Ammon's horn (tissue), 1 donor: ENCODE measurements at places on chromosomes 5 and 9.

DNA sequence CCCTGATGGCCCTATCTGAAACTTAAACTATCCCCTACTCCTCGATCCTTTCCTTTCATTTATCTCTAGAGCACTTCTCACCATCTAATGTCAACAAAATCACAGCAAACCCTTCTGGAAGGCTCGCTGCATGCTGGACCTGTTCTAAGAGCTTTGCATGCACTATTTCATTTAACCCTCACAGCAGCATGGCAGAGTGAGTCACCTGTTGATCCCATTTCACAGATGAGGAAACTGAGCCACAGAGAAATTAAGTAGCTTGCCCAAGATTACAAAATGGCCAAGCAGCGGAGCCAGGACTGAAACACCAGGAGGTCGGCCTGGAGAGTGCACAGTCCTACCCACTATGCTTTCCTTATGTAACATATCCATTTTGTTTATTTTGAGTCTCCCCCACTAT lies 93.1 kb downstream of the ZNF622 start:
- no peak for DNase-seq

DNA sequence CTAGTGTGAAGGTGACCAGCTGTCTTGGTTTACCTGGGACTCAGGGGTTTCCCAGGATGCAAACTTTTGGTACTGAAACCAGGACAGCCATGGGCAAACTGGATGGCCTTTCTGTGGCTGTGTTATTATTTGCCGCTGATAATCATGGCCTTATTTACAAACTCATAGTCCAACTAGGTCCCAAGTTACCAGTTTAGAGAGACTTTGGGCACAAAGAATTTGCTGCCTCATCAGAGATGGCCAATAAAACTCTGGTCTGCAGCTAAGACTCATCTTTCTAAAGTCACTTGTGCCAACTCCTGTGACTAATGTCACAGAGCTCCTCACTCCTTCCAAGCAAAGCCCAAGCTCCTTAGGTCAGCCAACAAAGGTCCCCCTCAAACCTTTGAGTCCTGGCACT lies 47.5 kb upstream of the PLPP6 start:
- no peak for DNase-seq

GRCh38 chr9:82513242-82513751 lies 524.7 kb downstream of the SPATA31D1 start:
- no peak for DNase-seq

- peak; percentile 65 for DNase-seq
Measured at GRCh38 chr9:4489919-4490704, at the start of gene SLC1A1. SLC1A1 (plus strand) TSS chr9:4490468; CDS start chr9:4490680, 212 bp downstream.

DNA sequence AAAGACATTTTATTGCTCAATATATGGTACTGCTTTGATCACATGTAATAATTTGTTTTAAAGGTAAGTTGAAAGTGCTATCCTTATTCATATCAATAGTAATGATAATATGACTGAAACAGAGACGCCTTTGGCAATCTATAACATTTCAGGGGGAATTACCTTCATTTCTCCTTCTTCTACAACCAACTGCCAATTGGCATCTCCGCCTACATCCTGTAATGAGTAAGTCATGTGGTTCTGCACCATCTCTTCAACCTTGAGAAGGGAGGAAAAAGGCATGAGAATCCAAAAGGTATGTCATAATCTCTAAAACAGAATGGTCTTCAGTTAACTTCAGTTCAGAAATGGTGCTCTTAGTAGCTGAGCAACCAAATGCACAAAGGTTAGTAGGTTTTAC lies 52.4 kb downstream of the HMGCR start:
- DNase-seq, result no peak

GRCh38 chr5:167624053-167624452 lies 667.4 kb upstream of the WWC1 start:
- no peak for DNase-seq

- DNase-seq, result no peak
Measured at GRCh38 chr9:126591083-126591482, 22.6 kb upstream of the LMX1B start.

DNA sequence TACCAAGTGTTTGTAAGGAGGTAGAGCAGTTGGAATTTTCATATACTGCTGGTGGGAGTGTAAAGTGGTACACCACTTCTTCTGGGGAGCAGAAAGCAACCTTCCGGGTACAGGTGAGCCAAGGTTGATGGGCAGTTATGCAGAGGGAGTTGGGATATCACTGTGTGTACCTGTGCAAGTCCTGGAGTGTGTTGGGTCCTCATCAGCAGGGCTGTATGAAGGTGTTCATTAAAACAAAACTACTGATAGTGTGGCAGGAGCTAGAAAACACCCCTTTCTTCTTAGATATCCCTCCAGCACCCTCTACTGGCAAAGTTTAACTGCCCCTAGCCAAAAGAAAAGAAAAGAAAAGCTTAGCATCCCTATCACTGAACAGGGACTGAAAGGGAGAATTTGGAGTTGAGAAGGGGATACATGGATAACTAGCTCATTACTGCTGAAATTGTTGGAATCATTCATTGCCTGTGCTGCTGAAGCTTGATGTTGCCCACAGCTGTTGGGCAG lies 10.7 kb downstream of the MARCHF6 start:
- no peak for DNase-seq

GRCh38 chr5:90558344-90559192 lies at the start of gene ADGRV1:
ADGRV1 (plus strand) TSS chr5:90558797; CDS start chr5:90558896, 99 bp downstream.
- peak; percentile 79 for DNase-seq

- peak; percentile 62 for DNase-seq
Measured at GRCh38 chr9:113541019-113541900, 77.7 kb downstream of the RGS3 start.

DNA sequence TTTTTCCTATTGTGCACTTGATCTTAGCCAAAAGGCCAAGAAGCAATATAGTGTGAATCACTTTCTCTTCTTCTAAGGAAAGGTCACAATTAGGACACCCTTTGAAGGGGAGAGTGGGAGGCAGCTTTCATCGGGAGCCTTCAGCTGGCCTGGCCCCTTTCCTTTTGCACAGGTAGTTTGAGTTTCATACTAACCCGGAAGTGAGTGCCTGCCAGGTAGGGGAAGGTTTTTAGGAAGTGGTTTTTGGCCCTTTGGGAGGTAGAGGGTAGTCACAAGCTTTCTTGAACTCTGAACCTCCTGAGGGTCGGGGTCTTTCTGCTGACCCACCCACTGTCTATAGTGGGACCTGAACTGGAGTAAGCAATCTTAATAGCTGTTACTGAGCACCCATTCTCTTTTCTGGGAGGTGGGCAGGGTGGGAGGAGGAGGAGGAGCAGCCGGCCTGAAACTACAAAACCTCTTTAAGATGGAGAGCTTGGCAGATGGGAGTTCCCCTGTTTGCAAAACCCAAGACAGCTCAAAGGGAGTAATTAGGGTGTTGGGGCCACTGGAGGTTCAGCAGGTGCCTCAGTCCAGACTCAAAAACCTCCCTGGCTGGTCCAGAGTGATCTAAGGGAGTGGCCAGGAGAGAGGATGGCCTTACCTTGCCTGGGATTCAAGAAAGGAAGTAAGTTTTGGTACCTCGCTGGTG lies 6.0 kb downstream of the LARP1 start:
- no peak for DNase-seq

- DNase-seq, result no peak
Measured at GRCh38 chr9:4318741-4319140, 18.9 kb upstream of the GLIS3 start.

DNA sequence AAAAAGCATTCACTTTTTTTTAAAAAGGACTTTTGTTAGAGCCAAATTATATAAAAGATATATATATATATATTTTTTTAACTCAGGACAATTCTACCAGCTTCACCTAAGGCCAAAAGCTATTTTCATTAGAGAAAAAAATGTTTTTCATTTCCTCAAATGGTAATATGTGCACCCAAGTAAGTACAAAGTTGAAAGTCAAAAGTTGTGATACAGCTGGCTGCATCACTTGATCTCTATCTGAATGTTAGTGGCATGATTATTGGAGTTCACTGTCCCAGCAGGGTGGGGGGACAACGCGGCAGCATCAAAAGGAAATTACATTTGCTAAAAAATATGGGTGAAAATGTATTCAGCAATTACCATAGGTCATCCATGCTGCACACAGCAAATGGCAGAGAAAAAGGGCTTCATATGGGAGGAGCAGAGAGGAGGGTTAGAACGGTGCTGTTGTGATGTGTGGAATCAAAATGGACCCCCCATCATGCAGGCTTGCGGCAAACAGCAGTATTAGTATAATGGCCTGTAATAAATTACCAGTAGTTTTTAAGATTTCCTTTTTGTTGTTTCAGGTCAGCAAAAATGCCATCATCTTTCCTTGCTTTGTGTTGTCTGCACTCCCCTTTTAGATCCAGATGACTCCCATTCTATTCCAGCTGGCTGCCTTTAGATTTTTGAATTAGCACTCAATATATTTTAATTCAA lies 253.7 kb downstream of the MAT2B start:
- DNase-seq, result no peak

DNA sequence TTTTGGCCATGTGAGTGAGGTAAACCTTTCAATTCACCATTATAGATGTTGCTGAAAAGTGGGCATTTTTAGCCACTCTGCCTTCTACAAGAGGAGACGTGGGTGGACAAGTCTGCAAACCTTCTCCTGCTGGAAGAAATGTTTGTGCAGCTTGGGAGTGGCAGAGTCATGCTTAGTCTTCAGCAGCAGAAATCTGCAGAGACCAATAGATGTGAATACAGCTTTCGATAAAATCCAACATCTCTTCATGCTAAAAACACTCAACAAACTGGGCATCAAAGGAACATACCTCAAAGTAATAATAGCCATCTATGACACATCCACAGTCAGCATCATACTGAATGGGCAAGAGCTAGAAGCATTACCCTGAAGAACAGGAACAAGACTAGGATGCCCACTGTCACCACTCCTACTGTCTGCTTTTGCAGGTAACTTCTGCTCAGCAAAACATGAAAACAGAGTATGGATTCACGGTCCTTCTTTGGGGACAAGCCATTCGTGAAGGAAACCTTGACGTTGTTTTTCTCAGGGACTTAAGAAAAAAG lies 91.3 kb downstream of the RALGPS1 start:
- no peak for DNase-seq

- peak; percentile 30 for DNase-seq
Measured at GRCh38 chr5:53109056-53109442, 508 bp downstream of the MOCS2 start.

DNA sequence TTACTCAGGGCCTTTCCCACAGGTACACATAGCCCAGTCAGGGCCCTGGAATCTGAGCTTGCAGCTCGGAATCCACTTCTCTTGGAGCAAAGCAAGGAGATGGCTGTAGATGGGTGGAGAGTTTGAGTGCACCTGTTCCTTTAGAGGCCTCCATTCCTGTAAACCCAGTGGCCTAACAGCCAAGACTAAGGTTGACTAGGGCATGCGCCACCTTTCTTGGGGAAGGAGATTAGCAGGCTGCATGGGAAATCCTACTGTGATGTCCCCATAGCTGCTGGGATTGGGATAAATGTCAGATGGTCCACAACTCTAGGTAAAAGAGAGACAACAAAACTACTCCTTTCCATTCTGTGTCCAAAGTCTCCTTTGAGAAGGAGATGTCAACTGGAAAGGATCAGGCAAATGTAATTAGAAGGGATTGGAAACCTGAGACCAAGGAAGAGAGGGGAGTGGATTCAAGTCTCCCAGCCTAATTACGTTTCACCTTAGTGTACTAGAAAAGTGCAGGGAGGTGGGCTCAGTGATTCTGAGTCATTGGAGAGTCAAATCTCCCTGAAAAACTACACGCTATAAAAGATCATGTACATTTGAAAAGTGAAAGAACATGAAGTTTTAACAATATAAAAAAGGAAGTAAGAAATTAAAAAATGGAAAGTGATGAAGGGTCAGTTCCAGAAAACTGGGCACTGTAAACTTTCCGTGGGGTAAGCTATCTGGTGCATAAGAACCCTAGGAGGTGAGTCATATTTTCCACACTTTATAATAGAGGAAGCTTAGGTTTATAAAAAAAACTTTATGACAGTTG lies 104.2 kb downstream of the SEC61B start:
- no peak for DNase-seq

- DNase-seq, result no peak
Measured at GRCh38 chr9:127554966-127555839, 56.9 kb upstream of the STXBP1 start.

GRCh38 chr9:95874989-95875304 lies 544 bp upstream of the ERCC6L2 start:
- peak; percentile 50 for DNase-seq

DNA sequence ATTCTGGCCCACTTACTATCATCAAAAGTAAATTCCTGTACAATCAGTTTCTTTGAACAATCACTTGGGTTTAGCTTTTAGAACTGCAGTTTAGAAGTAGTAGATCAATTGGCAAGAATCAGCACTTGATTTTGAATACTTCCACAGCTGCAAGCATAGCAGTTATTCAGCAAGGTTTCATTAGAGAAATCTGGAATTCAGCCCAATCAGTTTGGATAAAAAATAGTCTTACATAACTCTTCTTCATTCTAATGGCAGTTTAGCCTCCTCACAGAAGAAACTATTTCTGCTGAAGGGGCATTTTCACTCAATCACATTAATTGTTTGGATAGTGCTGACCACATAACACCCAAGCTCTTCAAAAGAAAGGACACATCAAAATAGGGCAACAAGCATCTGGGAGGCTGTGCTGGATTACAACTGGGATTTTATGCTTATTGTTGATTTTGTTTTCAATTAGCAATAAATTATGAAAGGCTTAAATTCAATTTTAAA lies 336.2 kb upstream of the PDE4D start:
- DNase-seq, result no peak

DNA sequence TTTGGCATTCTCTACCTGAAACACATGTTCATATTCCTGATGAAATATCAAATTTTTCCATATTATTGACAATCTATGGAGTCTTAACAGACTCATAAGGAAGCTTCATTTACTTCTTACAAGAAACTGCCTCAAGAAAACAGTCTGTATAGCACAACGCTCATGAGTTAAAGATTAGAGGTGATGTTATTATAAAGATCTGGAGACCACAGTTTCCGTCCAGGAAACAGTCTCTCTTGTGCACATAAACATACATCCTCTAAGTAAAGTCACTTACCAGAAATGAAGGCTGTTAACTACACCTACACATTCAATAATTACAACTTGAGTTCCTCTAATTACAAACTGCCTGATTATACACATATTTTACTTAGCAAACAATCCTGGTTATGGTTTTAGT lies 86.9 kb downstream of the RAPGEF6 start:
- DNase-seq, result no peak

DNA sequence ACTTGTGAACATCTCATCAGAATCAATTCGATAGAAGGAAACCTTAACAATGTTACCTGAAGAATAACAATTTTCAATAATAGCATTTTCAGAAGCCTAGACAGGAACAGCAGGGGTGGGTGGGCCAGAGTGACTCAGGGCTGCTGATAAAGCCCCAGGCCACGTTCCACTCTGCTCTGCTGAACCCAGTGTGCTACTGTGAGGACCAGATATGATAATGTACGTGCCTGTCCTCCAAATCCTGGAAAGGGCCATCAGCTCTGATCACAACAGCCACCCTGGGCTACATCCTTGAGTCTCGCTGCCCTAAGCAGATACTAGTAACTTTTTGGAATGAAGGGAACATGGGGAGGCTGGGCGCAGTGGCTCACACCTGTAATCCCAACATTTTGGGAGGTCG lies 91.3 kb downstream of the PRRT1B start:
- DNase-seq, result no peak

- DNase-seq, result no peak
Measured at GRCh38 chr5:124537107-124537506, 209.3 kb downstream of the ZNF608 start.
